ENCODE measurements at places on chromosomes 12 and 14.

DNA sequence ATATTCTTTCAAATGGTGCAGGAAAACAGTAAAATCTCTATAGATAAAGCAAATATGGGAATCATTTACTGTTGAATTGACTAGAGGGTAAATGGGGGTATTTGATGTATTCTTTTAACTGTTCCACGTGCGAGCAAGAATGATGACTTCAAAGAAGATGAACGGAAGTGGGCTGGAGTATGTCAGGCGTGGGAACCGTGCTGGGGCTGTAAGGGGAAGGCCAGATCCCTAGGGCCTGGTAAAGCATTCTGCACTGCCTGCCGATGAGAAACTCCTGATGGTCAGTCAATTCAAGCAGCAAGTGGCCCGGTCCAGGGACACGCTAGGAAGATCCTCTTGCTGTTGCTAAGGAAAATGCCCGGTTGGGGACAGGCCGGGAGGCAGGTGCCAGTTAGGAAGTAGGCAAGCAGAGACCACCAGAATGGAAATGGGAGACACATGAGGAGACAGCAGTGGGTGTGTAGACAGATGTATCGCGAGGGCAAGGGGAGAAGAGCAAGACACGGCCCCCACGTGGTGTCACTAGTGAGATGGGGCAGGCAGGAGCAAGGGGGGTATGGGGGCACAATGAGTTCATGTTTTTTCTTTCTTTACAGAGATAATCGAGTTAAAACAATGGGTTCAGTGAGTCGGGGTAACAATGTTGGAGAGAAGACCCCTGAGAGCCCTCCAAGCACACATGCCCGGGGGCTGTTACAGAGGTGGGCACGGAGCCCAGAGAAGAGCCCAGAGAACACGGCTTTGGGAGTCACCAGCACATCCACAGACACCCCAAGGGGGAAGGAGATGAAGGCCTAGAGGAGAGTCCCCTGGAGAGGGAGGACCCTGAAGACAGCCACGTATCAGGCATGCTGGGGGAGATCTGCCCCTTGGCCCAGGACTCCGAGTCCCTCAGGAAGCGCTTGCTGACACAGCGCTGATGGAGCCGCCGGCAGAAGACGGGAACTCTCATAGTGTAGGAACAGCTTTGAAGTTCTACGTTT lies 37.2 kb downstream of the FBXO21 start:
- peak; percentile 37 for DNase-seq

DNA sequence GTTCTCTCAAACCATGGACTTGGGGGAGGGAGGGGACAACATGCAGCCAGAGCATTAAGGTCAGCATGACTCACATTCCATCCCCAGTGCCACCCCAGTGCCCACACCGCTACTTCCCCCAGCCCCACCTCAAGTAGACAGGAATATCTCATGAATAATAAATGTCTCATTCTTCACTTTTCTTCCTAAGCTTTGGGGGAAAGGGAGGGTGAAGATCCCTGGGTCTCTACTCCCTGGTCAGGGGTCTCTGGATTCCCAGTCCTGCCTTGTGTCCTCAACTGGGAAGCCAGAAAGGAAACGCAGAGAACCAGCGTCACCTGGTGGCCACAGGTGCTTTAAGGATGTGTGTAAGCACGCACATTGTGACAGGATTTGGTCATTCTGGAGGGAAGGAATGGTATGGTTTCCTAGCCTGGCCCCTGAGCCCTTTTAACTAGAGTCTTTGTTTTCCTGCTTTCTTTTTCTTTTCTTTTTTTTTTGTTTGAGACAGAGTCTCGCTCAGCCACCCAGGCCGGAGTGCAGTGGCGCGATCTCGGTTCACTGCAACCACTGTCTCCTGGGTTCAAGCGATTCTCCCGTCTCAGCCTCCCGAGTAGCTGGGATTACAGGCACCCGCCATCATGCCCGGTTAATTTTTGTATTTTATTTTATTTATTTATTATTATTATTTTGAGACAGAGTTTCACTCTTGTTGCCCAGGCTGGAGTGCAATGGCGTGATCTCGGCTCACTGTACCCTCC lies 3.4 kb downstream of the GPR84 start:
- no peak for DNase-seq

- no peak for DNase-seq
Observed at GRCh38 chr12:62259631-62259992, 592 bp upstream of the USP15 start.

- DNase-seq = no peak
Observed at GRCh38 chr14:105018414-105018813, 2.5 kb downstream of the CDCA4 start.

DNA sequence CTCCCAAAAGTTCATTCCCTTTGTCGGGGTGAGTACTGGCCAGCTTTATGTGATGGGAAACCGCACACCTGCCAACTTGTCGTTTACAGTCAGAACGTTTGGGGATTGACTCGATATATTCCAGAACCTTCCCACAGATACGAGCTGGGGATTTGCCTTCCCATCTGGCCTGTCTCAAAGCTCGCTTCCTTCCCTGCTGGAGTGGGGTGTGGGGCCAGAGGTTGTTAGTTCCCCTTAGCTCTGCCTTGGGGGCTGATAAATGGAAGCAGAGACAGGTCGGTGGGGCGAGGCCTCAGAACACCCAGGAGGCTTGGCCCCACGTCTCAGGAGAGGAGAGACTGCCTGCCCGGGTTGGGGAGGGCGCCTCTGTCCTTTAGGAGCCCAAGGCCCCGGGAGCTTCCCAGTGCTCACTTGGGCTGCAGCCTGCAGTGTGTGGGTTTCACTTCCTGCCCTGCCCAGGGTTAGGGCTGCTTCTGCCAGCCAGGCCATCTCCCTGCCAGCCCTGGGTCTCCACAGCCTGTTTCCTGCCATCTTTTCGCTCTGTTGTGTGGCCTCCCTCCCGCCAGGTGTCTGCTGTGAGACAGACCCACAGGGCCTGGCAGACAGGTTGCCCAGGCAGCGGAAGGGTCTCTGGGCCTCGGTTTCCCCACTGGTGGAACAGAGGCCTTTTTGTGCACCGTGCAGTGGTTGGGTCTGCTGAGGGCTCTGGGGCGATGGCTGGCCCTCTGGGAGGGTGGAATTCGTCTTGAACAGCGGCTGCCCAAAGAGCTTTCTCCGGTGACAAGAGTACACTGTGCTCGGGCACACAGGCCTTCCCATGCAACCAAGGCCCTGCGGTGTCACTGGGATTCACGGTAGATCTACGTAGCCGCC lies 8.1 kb upstream of the TEX22 start:
- peak; percentile 5 for DNase-seq

DNA sequence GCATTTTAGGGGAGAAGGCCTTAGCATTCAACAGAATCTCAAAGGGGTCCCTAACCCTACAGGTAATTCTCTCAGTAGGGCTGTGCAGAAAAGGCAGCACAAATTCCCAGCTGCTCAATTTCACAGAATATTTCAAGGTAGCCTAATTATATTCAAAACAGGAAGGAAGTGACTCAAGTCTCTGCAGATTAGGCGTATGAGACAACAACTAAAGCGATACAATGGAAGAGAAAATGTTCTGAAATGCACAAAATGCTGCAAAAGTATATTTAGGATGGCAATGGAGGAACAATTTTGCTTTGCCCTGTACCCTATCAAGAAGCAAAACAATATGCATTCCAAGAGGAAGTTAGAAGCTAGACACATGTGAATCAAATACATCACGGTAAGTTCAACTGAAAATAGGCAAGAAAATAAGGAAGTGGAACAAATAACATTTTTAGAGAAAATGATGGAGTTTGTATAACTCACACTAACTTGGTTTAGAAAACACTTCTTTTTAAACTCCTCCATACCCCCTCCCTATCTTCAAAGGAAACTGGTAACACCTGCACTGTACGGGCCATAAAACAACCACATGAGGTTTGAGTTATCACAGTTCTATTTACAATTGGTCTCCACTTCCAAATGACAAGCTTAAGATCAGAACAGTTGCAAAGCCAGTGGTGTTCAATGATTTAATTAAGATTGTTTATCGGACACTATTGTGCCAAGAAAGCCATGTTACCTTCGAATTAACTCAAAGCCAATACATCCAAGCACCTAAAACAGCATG lies 1.6 kb downstream of the GIT2 start:
- DNase-seq = no peak

- peak; percentile 36 for DNase-seq
Observed at GRCh38 chr14:67532998-67533753, at the start of gene PLEKHH1. Gene PLEKHH1 (plus strand): TSS chr14:67533290. CDS start chr14:67541868, 8,578 bp downstream.

GRCh38 chr12:3020399-3020798 lies 56.8 kb upstream of the TSPAN9 start:
- DNase-seq = no peak

DNA sequence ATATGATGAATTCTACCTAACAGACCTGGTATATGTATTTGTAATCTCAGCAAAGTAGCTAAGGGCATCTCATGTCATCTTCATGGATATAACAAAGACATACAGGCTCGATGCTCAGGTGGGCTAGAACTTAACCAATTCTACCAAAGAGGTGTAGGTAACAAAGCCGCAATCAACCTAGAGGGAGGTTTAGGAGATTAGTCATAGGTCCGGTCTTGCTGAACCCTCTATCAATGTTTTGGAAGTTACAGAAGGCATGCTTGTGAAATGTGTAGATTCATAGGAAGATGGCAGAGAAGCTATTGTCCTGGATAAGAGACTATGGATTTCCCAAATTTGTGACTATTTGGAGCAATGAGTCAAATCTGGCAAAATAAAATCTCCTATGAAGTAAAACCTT lies 42.6 kb upstream of the SYCP3 start:
- DNase-seq = no peak

DNA sequence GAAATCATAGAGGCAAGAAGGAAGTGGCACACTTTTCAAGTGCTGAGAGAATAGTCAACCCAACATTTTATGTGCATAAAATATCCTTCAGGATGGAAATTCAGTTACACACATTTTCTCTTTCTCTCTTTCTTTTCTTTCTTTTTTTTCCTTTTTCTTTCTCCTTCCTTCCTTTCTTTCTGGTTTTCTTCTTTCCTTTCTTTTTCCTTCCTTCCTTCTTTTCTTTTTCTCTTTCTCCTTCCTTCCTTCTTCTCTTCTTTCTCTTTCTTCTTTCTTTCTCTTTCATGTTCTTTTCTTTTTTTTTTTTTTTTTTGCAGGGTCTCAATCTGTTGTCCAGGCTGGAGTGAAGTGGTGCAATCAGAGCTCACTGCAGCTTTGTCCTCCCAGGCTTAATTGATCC lies 38.7 kb upstream of the OR5AU1 start:
- DNase-seq = no peak

Measured in GM06990 (cell line).